ENCODE measurements at places on chromosomes 16 and 17. TPM values are rescaled to one million over a fixed set of nuclear protein-coding genes. Genes with fewer than 3 reads are reported as not detected.

The SHBG gene
- total RNA-seq: not detected

The MT3 gene
- total RNA-seq: not detected

The FBF1 gene
- total RNA-seq: 35.3 TPM

The AGRP gene
- not detected for total RNA-seq

The SDR42E1 gene
- total RNA-seq: not detected

The SEC14L1 gene
- 50.9 TPM for total RNA-seq

The ABCA8 gene
- total RNA-seq: 0.22 TPM

The CFAP119 gene
- 8.6 TPM for total RNA-seq

DNA sequence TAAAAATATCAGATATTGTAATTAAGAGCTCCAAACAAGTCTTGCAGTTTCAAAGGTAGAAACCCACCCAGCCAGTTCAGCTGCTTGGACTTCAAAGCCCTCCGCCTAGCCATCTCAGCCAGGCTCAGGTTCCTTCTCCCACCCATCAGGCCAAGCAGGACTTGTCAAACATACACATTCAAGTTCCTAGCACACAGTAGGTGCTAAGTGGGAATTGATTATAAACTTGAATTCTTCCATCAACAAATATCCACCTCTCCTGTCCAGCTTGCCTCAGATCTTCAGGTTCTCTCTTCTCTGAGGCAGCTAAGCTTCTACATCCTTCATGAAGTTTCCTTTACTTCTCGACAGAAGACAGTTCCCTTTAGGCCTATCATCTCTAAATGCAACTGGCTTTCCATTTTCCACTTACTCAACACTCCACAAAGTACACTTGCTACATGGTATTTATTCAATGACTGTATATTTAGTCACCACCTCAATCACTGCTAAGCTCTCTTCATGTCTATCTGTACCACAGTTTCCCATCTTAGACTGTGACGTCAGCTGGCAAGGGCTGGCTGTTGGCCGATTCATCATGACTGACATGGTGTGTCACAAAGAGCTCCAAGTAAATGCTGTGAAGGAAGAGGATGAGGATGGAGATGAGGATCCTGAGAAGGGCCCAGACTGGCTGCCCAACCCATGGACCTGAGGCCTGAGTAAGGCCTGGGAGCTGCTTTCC lies 13.3 kb upstream of the COG7 start:
- H3K4me3 ChIP-seq: no peak overlapping the region
- H3K4me1 ChIP-seq: peaks cover 25% of the 10 kb centered on the region
- peak; percentile 92 for DNase-seq
- no peaks in the 10 kb centered on the region for H3K27me3 ChIP-seq

- no peaks in the 10 kb centered on the region for H3K4me1 ChIP-seq
- DNase-seq: no peak
- H3K4me3 ChIP-seq: no peak overlapping the region
- H3K27me3 ChIP-seq: no peaks in the 10 kb centered on the region
- H3K27ac ChIP-seq: no peak overlapping the region
These were observed 2.5 kb downstream of the STAT5B start for GRCh38 chr17:42273474-42274252.

- no peak for DNase-seq
- no peaks in the 10 kb centered on the region for H3K36me3 ChIP-seq
- no peak overlapping the region for H3K4me3 ChIP-seq
These were observed 136.1 kb downstream of the RAB11FIP4 start for GRCh38 chr17:31527606-31528005.

DNA sequence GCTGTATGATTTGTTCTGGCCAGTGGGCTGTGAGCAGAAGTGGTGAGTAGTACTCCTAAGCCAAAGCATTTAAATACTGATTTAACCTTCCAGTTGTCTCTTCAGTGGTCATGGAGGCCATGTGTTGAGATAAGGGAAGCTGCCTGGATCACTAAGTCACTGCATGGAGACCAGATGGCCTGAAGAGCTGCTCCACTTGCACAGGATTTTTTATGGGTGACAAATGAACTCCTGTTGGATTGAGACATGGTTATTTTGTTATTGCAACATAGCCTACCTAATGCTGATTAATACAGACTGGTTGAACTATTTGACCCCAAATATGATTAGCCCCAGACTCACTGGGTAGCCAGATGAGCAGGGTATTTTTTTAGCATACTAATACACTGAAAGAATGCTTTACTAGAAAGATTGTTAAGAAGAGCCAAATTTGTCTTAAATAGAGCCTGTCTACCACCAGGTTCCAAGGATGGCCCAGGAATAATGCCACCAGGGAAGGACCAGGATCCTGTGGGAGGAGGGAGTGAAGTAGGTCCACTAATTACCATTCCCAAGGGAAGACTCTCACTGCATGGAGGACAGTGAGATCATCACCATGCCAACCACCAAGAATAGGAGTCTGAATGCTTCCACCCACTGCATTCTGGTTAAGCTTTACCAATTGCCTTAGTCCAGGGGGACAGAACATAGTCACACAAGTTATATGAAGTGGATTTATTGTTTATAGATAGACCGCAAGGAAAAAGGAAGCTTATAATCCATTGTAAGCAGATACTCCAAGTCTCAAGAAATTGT lies 187.4 kb upstream of the IRX6 start:
- no peak for DNase-seq
- H3K27ac ChIP-seq: no peak overlapping the region
- no peak overlapping the region for H3K4me3 ChIP-seq
- H3K36me3 ChIP-seq: no peaks in the 10 kb centered on the region
- H3K27me3 ChIP-seq: no peaks in the 10 kb centered on the region
- H3K4me1 ChIP-seq: no peaks in the 10 kb centered on the region

- peak overlapping the region; percentile 96 for H3K27ac ChIP-seq
- DNase-seq: peak; percentile 100
- peaks cover 66% of the 10 kb centered on the region for H3K4me1 ChIP-seq
These were observed 63.3 kb downstream of the TUBD1 start for GRCh38 chr17:59829217-59830006.

DNA sequence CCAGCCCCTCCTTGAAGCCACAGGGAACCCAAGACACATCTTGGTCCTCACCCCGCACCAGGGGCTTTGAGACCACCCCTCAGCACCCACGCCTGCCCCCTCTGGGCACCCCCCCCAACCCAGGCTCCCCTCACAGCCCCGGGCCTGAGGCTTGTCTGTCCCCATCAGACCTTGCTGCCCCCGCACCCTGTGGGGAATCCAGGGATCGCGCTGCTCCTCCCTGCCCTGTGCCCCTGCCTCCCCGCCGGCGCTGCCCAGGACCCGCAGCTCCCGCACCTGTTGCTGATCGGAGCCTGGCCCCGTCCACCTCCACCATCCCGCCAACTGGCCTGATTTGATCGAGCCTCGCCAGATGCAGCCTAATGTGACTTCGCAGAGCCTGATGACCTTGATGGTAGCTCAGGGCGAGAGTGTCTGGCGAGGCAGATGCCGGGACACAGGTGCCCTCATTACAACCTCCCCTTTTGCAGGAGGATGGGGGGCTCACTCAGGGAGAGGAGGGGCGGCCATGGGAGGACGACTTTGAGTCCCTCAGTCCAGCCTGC lies 29.0 kb downstream of the SLC25A10 start:
- no peaks in the 10 kb centered on the region for H3K27me3 ChIP-seq
- no peak overlapping the region for H3K4me3 ChIP-seq
- DNase-seq: no peak
- no peak overlapping the region for H3K27ac ChIP-seq
- H3K4me1 ChIP-seq: peaks cover 4% of the 10 kb centered on the region

DNA sequence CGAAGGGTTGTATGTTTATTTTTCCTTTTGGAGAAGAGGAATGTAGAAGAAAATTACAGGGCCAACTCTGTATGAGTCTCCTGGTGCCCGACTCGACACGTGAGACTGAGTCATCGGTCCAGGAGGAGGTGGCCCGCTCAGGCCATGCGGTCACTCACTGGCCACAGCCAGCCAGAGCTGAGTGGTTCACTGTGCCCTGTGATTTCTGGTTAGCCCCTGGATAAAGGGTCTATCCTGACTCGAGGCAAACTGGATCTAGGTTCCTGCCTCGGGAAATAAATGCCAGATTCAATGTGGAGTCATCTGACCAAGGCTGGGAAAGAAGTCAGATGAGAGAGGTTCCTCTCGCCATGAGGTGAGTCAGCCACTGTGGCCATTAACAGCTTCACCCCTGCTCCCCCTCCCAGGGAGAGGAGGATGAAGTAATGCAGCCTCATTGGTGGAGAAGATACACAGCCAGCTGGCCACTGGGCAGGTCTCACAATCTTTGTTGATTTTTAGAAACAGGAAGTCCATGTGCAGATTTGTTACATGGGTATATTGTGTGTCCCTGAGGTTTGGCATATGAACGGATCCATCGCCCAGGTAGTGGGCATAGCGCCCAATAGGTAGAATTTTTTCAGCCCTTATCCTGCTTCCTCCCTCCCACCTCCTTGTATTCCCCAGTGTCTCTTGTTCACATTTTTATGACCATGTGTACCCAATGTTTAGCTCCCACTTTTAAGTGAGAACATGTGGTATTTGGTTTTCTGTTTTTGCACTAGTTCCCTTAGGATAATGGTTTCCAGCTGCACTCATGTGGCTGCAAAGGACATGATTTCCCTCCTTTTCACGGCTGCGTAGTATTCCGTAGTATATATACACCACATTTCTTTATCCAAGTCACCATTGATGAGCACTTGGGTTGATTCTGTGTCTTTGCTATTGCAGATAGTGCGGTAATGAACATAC lies 21.7 kb upstream of the USP36 start:
- H3K4me1 ChIP-seq: peaks cover 26% of the 10 kb centered on the region
- peak overlapping the region; percentile 13 for H3K4me3 ChIP-seq
- peaks cover 2% of the 10 kb centered on the region for H3K36me3 ChIP-seq
- peak; percentile 98 for DNase-seq

DNA sequence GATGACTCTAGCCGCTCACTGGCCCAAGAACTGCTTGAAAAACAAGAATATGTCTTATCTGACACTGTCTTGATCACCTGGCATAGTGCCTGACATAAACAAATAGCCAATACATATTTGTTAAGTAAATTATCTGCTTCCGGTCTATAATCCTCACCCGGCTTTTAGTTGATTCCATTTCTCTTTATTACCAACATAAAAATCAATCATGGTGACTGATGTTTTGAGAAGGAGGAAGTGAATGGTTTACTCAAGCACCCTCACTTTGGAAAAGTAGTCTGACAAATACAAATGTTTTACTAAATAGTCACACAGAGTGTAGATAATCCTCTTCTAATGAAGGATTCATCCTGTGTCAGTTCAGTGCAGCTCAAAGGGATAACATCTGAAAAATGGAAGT lies 47.0 kb downstream of the SKAP1 start:
- peak; percentile 24 for DNase-seq
- no peaks in the 10 kb centered on the region for H3K27me3 ChIP-seq
- H3K4me1 ChIP-seq: no peaks in the 10 kb centered on the region
- no peak overlapping the region for H3K4me3 ChIP-seq
- H3K36me3 ChIP-seq: no peaks in the 10 kb centered on the region

- no peak overlapping the region for H3K4me3 ChIP-seq
- H3K27ac ChIP-seq: no peak overlapping the region
- no peaks in the 10 kb centered on the region for H3K4me1 ChIP-seq
- DNase-seq: no peak
These were observed 6.7 kb upstream of the GSG1L start for GRCh38 chr16:28069971-28070794.

DNA sequence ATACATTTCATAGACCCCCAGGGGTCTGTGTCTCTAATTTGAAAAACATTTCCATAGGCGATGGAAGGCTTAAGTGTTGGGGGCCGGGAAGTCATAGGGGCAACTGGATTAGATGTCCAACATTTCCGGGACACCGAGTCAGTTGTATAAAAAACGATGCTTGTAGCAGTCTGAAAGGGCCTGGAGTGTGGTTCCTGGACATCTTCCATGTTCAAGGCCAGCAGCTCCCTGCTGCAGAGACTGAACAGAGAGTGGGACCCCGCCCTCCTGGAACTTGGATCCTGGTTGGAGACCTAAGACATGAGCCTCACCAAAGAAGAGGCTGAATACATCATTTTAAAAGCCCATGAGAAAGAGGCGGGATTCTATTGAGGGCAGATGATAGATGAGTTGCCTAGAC lies 82.0 kb upstream of the ZNF423 start:
- no peak for DNase-seq
- H3K36me3 ChIP-seq: no peaks in the 10 kb centered on the region
- H3K27me3 ChIP-seq: peaks cover 29% of the 10 kb centered on the region
- no peak overlapping the region for H3K4me3 ChIP-seq
- no peaks in the 10 kb centered on the region for H3K4me1 ChIP-seq

DNA sequence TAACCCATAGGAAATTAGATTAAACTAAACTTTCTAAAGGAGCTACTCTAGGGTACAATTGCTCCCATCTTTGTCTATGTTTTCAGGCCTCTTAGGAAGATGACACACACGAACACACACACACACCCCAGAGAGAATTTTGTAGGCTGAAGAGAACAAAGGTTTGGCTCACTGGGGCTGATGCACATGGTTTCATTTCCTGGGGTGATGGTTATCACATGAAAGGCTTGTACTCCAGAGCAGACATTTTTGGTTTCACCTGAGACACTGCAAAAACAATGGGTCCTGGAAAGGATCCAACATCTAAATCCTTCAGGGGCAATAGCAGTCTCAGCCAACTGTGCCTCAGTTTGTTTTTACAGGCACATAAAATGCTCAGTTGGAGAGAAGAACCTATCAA lies 62.8 kb downstream of the GRB7 start:
- DNase-seq: no peak
- no peaks in the 10 kb centered on the region for H3K36me3 ChIP-seq
- no peak overlapping the region for H3K27ac ChIP-seq
- H3K27me3 ChIP-seq: no peaks in the 10 kb centered on the region

DNA sequence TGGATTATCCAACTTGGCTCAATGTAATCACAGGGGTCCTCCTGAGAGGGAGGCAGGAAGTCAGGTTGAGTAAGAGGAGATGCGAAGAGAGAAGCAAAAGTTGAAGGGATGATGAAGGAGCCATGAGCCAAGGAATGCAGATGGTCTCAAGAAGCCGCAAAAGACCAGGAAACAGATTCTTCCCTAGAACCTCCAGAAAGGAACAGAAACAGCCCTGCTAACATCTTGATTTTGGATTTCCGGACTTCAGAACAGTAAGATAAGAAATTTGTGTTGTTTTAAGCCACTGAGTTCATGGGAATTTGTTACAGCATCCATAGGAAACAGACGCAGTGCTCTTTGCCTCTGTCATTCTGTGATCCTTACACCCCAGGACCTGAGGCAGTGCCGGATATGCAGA lies 26.8 kb downstream of the CMTR2 start:
- no peak overlapping the region for H3K4me3 ChIP-seq
- no peaks in the 10 kb centered on the region for H3K36me3 ChIP-seq
- no peaks in the 10 kb centered on the region for H3K4me1 ChIP-seq
- no peak for DNase-seq

- peaks cover 15% of the 10 kb centered on the region for H3K36me3 ChIP-seq
- no peak for DNase-seq
- no peak overlapping the region for H3K27ac ChIP-seq
- H3K4me1 ChIP-seq: no peaks in the 10 kb centered on the region
- H3K4me3 ChIP-seq: no peak overlapping the region
These were observed 13.5 kb downstream of the COL1A1 start for GRCh38 chr17:50187751-50188530.

GRCh38 chr16:27690608-27691007 lies 140.7 kb downstream of the KATNIP start:
- no peaks in the 10 kb centered on the region for H3K36me3 ChIP-seq
- H3K27me3 ChIP-seq: no peaks in the 10 kb centered on the region
- no peak overlapping the region for H3K4me3 ChIP-seq
- DNase-seq: no peak
- H3K27ac ChIP-seq: no peak overlapping the region
- H3K4me1 ChIP-seq: no peaks in the 10 kb centered on the region

Measured in PC-3 (cell line).